Right renal cortex interstitium (tissue), 3 donors: ENCODE measurements at places on chromosomes 5 and 9. TPM values are rescaled to one million over a fixed set of nuclear protein-coding genes. Genes with fewer than 3 reads are reported as not detected.

The HMMR gene
- polyA plus RNA-seq: 24.6 TPM

The UNC13B gene
- polyA plus RNA-seq: 27.7 TPM

The NELFB gene
- polyA plus RNA-seq: 51.3 TPM

The C5orf46 gene
- not detected for polyA plus RNA-seq

The PCDHGB7 gene
- polyA plus RNA-seq: 16.9 TPM

The PPP1R26 gene
- polyA plus RNA-seq: 31.0 TPM

- DNase-seq: no peak
These were observed 3.0 kb downstream of the SURF6 start for GRCh38 chr9:133333011-133333410.

DNA sequence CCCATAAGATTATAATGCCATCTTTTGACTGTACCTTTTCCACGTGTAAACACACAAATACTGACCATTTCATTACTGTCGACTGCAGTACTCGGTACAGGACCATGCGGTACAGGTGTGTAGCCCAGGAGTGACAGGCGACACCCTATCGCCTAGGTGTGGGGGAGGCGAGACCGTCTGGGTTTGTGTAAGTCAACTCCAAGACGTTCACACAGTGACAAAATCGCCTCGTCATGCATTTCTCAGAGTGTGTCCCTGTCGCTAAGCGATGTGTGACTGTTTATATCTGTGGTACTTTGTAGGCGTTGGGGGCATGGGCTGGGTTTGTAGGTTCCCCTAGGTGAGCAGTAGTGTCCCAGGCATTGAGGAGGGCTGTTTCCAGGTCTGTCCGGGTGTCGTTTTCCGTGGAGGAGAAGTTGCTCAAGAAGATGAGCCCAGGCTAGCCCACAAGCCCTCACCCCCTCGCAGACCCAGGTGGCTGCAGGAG is 20.3 kb downstream of the NEK6 start:
- DNase-seq: no peak

- no peak for DNase-seq
These were observed 69.2 kb upstream of the FBXW11 start for GRCh38 chr5:172075656-172076055.

GRCh38 chr9:108271646-108272348 is 584.0 kb downstream of the ACTL7B start:
- DNase-seq: peak; percentile 65

DNA sequence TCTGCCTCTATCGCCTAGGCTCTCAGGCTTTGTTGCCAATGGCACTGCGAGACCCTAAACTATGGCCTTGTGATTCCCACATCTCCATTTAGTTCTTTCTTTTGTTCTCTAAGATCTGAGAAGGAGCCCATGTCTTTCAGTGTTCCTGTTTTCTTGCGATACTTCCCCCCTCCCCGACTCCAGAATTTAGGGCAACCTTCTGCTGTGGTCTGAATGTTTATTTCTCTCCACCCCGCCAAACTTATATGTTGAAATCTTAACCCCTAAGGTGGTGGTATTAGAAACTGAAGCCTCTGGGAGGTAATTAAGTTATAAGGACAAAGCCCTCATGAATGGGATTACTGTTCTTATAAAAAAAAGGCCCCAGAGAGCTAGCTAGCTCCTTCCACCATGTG is 6.4 kb downstream of the TMC1 start:
- DNase-seq: no peak

GRCh38 chr9:99294850-99295461 is 72.9 kb downstream of the SEC61B start:
- no peak for DNase-seq

DNA sequence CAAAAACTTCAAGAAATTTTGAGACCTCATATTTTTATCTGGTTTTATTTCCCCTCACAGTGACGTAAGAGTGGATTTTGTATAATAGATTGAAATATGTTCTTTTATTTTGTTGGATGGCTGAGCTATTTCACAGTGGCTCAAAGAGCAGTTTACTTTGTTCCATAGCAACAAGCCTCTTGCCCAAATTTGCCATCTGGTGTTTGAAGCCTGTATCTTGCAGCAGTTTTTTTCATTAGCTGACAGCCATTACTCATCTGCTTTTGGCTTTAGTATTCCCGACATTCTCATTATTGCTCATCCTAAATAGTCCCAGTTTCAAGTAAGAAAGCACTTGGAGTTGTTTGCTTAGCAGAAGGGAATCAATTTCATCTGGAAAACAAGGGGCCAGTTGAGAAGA is 36.3 kb downstream of the GDA start:
- DNase-seq: no peak

DNA sequence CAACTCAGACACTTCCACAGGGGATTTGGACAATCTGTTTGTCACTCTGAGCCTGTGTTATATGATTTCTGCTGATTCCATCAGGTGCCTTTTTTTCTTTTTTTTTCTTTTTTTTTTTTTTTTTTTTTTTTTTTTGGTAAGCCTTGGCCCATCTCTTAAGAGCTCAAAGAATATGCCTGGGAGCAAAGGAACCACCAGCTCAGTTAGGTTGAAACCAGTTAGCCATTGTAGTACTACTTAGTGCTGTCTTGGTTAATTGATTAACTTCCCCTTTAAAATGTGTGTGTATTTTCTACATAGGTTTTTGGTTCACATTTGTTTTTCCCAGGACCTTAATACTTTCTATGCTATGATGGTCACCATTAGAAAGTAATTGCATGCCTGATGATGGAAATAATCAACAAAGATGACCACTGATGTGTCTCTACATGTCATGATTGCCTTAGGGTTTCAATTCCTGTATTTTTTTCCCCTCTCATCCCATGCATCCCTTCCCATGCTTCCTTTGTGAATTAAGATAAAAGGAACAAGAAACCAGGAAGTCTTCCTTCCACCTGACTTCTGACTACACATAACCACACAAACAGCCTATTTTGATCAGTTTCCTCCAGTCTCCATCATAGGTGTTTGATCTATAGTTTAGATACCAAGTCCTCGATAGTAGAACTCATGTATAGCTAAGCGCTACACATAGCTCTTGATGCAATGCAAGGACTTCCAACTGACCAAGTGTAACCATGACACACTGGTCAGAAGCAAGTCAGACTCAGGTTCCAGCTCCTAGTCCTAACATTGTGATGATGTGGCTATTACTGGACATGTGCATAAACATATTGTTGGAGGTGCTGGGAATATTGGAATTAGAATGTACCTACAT is 306.1 kb downstream of the EFNA5 start:
- DNase-seq: no peak

GRCh38 chr5:135873831-135874230 is 21.8 kb downstream of the IL9 start:
- DNase-seq: no peak

DNA sequence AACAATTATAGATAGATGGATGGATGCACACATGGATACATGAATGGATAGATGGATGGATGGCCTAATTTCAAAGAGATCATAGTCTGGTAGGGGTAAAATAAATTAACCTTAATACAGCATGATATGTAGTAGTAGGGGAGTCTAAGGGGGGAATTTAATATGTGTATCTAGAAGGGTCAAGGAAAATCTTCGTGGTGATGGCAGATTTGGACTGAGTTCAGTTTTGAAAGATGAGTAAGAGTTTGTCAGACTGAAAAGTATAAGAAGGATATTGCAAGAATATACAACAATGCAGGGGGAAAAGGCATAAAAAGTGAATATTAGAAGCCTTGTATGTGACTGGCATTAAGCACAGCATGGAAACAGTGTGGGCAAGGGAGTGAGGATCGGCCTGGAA is 98.7 kb downstream of the ZNF462 start:
- DNase-seq: no peak

DNA sequence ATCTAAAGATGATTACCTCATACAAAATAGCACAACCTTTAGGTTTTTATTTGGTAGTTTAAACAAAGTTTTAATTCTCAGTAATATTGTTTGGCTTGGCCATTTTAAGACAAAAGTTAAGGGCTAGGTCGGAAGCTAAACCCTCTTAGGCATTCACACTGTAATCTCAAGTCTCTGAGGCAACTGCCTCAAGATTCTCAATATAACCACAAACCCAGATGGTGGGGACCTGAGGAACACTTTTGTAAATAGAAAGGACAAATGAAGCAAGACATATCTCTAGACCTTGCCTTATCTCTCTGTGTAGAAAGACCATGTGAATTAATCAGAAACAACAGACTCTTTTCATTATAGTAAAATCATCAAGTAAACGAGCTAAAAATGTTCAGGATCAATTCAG is 500.2 kb upstream of the CDH6 start:
- DNase-seq: no peak

DNA sequence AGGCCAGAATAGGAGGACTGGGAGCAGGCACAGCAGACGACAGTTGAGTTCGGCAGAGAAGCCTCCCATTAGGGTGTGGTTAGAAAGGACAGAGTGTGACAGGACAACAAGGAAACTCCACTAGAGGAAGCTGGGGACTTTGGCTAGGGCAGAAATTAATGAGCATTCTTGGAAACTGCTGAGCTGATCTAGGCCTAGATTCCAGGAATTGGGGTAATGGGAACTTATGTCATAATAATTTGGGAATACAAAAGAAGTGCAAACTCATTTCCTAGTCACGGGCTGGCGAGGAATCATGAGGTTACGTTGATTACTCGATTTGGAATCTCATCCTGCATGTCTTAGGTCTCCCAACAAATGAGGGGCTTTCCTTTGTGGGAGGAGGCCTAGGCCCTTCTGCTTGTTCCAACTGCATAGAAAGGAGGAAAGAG is 144.6 kb upstream of the RPS23 start:
- DNase-seq: no peak

DNA sequence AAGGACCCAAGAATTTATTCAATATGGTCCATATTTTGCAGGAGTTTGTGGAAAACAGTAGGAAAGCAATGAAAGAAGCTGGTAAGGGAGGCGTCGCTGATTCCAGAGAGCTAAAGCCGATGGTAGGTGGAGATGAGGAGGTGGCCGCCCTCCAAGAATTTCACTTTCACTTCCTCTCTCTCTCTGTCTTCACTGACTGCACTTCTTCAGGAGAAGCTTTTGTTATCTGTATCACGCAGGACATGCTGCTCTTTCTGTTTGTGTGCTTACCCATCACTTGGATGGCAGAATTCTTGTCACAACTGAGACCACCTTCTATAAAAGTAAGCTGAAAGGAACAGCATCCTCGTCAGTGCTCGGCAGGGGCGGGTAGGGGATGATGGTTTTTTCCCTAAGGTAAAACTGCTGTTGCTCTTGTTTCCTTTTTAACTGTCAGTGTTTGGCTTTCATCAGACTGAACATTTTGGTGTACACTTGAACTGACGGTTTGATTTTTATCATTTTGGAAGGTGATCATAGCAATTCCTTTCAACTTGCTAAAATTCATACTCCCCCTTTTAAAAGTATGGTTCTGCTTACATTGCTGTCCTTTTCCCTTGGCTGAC is 62.4 kb upstream of the FSD1L start:
- no peak for DNase-seq

DNA sequence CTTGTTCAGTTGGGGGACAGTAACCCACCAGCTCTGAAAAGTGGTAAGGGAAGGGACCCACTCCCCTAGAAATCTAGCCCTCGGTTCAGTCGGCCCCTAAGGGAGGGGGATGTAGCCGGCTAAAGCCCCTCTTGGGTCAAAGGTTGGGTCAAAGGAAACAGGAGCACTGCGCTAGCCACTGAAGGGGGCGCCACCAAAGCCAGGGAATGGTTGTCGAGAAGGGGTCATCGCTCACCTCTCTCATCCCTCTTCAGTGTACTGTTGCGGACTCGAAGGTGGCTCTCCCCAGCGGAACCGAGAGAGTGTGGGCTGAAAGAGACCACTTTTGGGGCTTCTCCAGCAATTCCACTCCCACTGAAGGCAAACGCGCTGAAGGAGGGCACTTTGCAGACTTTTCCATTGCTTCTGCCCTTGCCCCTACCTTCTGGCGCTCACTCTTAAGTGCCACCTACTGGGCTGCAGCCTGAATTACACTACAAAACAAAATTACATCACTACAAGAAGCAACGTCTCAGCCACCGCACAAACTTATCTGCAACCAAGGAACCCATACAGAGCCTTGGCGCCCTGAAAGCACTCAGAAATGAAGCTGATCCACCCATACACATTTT is 396.9 kb downstream of the PDE4D start:
- no peak for DNase-seq

DNA sequence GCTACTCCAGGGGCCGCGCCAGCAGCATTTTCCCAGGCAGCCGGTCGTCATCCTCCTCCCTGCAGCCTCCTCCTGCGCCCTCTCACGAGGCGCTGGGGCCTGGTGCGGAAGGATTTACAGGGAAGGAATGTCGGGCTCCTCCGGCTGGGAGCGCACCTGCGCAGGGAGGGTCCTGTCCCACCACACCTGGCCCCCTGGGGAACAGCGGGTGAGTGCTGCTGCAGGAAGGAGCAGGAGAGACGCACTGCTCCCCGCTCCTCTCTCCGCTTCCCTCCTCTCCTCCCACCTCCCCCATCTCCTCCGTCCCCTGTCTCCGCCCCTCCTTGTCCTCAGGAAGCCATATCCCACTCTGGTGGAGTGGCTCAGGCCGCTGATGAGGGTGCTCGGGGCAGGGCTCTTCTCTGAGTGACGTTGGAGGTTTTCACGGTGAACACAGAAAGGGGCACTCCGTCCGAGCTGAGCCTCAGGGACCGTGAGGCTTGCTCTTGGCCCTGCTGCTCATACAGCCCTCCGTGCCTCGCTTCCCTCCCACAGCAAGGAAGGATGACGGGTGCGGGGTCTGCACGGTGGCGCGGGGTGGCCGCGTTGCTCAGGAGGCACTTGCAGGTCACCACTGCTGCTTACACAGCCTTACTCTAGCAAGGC is 31.3 kb downstream of the IRX4 start:
- DNase-seq: no peak

DNA sequence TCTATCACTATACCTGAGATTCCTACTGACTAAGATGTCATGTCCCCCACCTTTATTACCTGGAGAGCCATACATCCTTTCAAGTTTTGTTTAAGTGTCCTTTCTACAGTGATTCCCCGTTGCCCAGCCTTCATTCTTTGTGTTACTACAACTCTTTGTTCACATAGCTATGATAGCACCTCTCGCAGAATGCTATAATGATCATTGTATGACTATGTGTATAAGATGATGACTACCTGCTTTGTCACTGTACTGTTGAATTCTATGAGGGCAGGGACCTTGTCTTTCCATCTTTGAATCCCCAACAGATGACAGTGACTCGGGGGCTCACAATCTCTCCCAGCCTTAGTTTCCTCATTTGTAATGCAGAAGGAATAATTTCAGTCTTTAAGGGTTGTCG is 361.2 kb downstream of the NPR3 start:
- DNase-seq: no peak

DNA sequence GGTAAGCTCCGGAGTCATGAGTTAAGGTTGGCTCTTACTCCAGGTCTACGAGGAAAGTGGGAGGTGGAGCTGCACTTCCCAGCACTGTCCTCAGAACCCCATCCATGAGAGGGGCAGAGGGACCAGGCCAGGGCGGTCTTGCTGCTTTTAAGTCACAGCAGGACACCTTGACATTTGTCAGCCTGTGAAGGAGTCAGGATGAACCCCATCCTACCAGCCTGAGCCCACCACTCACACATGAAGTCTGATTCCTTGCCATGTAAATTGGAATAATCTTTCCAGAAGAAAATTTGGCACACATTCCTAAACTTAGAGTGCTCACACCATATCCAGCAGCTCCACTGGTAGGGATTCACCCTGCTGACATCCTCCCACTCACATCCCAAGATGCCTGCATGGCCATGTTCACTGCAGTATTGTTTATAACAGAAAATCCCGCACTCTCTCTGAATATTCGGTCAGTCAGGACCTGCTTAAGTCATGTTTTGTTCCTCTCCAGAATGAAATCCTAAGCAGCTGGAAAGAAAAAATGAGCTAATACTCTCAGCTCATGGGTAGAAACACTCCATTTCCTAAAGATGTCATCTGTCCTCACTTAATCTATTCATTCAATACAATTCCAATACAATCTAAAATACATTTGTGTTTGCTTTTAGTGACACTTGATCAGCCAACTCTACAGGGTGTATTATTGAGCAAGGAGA is 79.3 kb upstream of the COL5A1 start:
- no peak for DNase-seq

GRCh38 chr5:157221959-157222358 is 41.3 kb downstream of the ITK start:
- no peak for DNase-seq
